ENCODE measurements at places on chromosomes 6 and 20.

GRCh38 chr20:56249244-56249955 is 868 bp downstream of the MC3R start:
- DNase-seq = no peak

GRCh38 chr6:6469074-6469473 is 119.4 kb upstream of the LY86 start:
- DNase-seq = no peak

DNA sequence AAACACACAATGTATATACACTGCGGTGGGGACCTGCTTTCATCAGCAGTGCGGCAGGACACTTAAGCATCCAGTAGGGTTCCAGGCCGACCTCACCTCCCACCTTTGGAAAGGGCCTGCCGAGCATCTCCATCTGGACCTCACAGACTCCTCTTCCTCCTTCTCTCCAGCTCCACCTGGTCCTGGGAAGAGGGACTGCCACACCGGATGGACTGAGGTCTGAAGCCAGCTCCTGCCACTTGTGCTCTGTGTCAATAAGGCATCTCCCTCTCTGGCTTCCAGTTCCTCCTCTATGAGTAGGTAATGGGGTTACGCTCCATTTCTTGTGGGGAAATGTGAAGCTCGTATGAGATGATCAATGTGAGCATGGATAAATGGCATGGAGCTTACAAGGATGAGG is 19.1 kb upstream of the NNAT start:
- DNase-seq = no peak

- DNase-seq = no peak
Observed at GRCh38 chr6:70150521-70150920, 152.4 kb downstream of the COL9A1 start.

- DNase-seq = no peak
Observed at GRCh38 chr6:25050356-25050755, 114.6 kb upstream of the RIPOR2 start.

GRCh38 chr20:62624719-62625453 is 17.4 kb upstream of the SLCO4A1 start:
- no peak for DNase-seq

DNA sequence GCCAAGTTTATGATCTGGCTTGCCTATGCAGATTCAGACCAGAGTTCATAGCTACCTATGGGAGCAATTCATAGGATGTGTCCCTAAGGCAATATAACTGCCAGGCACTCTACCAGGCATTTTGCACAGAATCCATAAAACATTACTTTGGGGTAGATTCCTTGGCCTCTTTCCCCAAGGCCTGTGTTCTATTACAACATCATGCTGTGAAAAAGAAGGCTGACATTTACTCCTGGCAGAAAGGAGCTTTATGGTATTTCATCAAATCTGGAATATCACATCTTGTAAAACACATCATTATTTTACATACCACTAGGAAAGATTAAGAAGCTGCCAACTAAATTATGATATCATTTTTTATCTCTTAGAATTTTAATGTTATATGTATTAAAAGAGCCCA is 287.0 kb upstream of the MARCKS start:
- peak; percentile 74 for DNase-seq

GRCh38 chr20:625360-625932 is 15.3 kb upstream of the TCF15 start:
- no peak for DNase-seq

DNA sequence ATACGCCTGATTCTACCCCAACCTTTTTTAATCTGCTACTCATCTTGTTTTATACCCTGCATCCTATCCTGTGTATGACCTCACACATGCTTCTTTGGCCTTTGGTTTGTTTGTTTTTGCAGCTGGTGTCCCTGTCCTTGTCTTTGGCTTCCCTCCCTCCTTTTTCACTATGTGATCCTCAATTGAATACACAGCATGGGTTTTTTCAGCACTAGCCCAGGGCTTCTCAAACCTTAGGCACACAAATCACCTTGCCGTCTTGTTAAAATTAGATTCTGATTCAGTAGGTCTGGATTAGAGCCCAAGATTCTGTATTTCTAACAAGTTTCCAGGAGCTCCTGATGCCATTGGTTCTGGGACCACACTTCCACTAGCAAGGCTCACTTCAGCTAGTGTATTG is 321.5 kb upstream of the MAN1A1 start:
- DNase-seq = no peak

DNA sequence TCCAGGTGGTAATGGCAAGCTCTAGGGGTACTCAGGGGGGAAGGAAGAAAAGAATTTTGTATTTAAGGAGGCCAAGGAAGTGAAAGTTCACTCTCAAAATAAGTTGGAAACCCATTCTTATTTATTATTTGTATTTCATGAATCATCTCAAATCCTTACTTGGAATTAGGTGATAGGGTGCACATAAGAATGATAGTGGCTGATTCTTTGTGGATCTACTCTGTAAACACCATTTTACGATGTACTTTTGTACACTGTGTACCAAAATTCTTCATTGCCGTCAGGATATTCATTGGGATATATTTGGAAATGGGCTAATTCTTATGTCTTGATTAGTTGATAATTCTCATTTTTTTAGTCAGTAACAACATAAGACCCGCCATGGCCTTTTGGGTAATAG is 179.5 kb upstream of the LAMP5 start:
- DNase-seq = no peak

DNA sequence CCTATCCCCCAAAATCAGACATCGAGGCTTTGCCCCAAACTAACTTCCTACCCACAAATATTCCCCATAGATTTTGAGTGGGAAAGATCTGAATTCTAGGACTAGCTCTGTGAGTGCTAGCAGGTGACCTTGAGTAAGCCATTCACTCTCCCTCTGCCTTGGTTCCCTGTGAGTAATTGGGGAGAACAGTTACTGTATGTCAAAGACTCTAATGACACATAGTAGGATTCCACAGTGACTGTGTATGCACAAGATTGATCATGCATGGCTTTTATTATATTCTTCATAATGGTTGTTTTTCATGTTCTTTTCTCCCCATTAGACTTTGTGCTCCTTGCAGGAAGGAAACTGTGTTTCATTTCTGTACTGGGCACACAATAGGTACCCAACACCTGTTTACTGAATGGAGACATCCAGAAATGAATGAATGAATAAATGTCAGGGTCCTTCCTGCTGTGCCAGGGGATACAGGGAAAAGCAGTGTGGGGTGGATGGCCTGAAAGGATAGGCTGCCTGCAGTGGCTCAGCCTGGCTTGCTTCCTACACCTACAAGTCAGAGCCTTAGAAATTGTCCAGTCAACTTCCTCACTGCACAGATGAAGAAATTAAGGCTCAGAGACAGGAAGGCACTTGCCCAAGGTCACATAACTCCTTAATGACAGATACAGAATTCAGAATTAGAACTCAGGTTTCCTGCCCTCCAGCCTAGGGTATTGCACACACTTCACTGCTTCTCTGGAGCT is 901 bp upstream of the TMEM151B start:
- no peak for DNase-seq

GRCh38 chr20:34824806-34825529 is 483 bp downstream of the NCOA6 start:
- DNase-seq = peak; percentile 38

DNA sequence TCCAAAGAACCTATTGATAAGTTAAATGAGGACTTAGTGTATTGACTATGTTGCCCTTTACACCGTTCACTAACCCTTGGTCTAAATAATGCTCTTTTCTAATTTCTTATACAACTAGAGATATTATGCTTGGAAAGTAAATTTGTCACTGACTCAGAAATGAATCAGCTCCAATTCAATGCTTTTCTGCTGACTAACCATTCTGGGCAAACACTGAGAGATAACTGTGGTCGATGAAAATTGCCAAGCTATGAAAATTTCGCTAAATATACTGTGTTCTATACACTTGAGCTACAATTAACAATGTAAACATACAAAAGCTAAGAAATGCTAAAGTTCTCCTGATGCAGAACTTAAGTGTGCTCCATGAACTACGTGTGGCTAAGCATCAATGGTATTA is 23.1 kb upstream of the FBXO9 start:
- DNase-seq = no peak

GRCh38 chr20:11777387-11778205 is 140.1 kb upstream of the BTBD3 start:
- DNase-seq = no peak

DNA sequence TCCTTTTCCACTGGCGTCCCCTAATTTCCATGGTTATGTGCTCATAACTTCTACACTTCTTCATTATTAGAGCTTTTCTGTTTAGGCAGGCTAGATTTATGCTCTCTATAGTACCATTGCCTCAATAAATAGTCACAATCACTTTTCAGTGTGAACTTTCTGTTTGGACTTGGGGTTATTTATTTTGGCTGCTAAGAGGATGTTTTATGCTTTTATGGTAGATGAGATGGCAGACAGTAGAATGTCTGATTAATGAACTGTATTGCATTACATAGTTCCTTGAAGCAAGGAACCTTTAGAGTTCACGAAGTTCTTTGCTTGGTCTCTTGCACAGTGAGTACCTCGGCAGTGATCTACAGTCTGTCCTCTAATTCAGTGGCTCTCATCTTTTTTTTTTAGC is 6.9 kb downstream of the DNAH8 start:
- DNase-seq = no peak

DNA sequence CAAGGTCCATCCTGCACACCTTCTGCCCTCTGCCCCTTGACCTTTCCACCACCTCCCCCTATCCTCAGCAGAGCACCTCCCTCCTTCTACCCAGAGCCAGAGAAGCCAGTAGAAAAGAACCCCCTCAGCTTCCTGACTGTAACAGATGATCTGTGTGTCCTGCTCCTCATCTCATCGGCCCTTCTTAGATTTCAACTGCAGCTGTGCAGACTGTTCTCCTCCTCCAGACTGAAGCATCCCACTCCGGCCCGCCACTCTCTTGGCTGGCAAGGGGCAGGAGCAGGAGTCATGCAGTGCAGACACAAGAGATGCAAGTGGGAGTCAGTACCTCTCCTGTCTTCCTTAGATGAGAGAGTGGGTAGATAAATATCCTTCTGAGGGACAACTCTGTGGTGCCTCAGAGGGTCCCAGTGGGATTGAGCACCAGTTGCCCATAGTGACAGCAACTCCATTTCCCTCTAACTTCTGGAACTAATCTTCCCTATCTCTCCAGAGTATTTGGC is 163.5 kb upstream of the MLN start:
- DNase-seq = no peak

GRCh38 chr6:121187200-121187832 is 147.0 kb downstream of the TBC1D32 start:
- no peak for DNase-seq

DNA sequence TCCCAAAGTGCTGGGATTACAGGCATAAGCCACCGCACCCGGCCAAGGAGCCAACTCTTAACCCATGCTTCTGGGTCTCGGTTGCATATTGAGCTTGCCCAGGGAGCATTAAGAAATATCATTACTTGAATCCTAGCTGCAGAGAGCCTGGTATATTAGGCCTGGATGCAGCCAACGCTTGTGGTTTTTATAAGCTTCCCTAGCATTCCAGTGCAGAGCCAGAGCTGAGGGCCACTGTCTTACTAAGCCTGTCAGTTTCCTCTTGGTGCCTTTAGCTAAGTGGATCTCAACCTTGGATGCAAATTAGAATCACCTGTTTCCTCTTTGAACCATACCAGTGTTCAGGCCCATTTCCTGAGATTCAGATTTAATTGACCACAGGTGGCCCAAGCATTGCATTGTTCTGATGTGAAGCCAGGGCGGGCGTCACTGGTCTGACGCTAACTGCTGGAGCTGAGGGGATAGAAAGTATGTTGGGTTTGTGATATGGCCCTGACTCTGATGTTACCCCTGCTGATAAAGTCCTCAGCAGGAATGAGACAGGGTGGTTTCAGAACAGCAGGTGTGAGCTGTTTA is 76.3 kb downstream of the BTBD3 start:
- DNase-seq = no peak

DNA sequence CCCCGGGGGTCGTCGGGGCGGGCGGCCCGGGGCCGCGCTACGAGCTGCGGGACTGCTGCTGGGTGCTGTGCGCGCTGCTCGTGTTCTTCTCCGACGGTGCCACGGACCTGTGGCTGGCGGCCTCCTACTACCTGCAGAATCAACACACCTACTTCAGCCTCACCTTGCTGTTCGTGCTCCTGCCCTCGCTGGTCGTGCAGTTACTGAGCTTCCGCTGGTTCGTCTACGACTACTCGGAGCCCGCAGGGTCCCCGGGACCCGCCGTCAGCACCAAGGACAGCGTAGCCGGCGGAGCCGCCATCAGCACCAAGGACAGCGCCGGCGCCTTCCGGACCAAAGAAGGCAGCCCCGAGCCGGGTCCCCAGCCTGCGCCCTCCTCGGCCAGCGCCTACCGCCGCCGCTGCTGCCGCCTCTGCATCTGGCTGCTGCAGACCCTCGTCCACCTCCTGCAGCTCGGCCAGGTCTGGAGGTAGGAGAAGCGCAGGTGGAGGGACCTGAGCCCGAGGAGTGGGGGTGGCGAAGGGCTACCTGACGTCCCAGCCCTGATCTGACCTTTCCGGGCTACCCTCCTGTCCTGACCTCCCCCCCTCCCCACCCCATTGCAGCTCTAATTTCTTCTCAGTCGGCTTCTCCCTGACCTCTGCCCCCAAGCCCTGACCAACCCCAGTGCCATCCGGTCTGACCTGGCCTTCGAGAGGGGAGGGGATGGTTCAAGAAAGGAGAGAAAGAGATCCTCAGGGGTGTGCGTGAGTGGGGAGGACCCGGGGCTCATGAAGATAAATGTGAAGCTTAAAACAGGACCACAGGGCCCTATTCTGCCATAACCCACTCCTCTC is 558 bp downstream of the XKR7 start:
- DNase-seq = peak; percentile 87

DNA sequence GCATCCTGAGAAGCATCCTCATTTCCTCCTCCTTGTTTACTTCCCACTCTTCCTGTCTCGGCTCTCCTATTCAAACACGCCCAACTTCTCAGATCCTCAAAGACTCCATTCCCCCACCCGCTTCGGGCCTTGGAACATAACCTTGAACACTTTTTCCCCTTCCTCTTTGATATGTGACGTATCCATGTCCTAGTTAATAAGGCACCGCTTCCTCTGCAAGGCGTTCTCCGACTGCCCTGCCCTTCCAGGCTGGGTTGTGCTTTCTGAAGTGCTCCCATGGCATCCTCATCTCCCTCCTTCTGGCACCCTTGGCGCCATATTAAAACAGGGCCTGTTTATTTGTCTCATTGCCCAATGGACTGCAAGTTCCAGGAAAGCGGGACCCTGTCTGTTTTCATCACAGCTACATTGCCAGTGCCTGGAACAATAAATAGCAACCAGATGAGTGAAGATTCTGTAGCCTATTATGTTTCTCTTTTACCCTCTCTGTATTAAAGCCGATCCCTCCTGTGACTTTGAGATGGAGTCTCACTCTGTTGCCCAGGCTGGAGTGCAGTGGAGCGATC is 115.3 kb upstream of the TRAF3IP2 start:
- no peak for DNase-seq

- no peak for DNase-seq
Observed at GRCh38 chr6:23179994-23180393, 610.6 kb downstream of the HDGFL1 start.

Data from spinal cord (tissue), 10 donors.